ENCODE measurements at places on chromosomes 7 and 10.

- DNase-seq = no peak
Measured at GRCh38 chr7:92722541-92722940, 113.8 kb downstream of the CDK6 start.

- DNase-seq = peak; percentile 49
Measured at GRCh38 chr7:102125127-102125596, 161.5 kb upstream of the SH2B2 start.

GRCh38 chr10:92244796-92245195 lies 46.1 kb downstream of the CPEB3 start:
- DNase-seq = no peak

- DNase-seq = no peak
Measured at GRCh38 chr7:132029369-132030085, 473.1 kb upstream of the PODXL start.

- no peak for DNase-seq
Measured at GRCh38 chr10:10346390-10347150, 671.1 kb upstream of the CELF2 start.

DNA sequence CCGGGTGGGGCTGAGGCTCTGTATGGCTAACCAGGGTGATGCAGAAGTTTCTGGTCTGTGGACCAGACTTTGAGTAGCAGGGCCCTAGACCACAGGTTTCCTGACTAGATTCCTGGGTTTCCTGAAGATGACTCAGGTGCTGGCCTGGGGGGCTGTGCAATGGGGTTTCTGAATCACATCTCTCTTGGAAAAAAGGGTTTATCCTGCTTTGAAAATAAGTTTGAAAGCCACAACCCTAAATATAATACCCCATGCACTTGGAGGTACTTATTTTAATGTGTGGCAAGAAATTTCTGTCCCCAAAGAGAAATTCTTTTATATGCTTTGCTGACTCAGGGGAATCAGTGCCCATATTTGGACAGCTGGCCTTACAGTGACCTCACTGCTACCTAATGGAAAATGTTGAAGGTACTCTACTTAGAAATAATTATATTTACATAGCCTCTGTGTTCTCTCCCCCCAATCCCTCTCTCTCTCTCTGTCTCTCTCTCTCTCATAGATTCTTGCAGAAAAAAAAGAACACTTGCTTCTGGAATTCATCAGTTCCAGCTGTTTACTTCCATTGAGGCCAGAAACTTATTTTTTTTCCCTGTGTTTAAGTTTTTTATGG lies 184.4 kb upstream of the LYZL2 start:
- DNase-seq = no peak

GRCh38 chr10:93820434-93820833 lies 62.7 kb downstream of the LGI1 start:
- DNase-seq = no peak

DNA sequence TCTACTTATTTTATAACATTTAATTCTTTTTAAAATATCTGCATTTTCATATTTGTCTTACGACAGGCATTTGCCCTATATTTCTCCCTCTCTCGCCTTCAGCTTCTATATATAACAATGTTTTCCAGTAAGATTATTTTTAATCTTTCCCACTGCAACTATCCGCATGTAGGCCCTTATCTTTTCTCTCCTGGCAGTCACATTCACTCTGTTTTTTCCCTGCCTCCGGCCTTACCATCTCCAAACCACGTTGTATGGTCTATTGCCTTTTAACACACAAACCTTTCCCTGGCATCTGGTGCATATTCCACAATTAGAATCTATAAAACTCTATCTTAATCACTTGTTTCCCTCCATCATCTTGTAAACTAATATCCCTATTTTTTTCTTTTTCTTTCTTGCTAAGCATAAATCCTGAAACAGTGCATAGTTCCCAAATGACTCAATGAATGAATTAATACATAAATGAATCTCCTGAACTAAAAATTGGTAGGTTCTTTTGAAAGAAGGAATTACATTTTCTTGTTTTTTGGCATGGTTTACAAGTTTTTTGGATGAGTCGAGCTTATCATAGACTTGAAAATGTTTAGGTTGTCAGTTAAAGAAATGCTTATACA lies 173.2 kb downstream of the SEMA3A start:
- DNase-seq = no peak

- no peak for DNase-seq
Measured at GRCh38 chr10:49593564-49593875, 16.6 kb upstream of the SLC18A3 start.

GRCh38 chr10:121648059-121648458 lies 49.8 kb upstream of the FGFR2 start:
- DNase-seq = no peak

GRCh38 chr7:82549616-82550285 lies 106.2 kb upstream of the CACNA2D1 start:
- no peak for DNase-seq
